Breast epithelium (tissue), 4 donors: ENCODE measurements at places on chromosomes 11 and 22. TPM values are rescaled to one million over a fixed set of nuclear protein-coding genes. Genes with fewer than 3 reads are reported as not detected.

DNA sequence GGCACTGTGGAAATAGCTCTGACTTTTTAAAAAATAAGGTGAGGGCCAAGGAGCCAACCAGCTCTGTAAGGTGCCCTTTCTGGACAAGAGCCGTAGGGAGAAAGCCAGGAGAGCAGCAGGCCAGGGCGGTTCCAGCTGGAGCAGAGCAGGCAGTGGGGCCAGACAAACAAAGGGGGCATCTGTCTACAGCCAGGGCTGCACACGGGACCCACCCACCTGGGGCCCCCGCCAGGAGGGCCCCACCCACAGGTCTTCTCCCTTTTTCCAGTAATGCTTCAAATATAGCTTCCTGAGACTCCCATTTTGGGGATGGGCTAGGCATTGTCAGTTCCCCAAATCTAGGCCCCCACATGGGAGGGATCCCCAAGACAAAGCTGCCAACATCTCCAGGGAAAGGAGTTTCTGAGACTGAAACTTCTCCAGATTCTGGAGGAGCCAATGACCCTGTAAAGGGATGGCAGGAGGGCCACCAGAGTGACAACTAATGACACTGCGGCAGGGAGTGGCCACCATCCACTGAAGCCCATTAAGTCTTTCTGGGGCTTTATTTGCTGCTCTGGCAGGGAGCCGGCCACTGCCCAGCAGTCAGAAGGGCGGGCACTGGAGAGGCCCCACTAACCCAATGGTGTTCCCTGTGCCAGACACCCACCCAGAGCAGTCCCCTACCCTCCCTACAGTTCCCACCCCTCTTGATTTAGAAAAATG, 1.9 kb downstream of the ZFTA start:
- H3K27me3 ChIP-seq: no peaks in the 10 kb centered on the region
- peak overlapping the region; percentile 88 for H3K27ac ChIP-seq
- no peaks in the 10 kb centered on the region for H3K36me3 ChIP-seq
- no peak for DNase-seq
- peak overlapping the region; percentile 90 for H3K4me3 ChIP-seq

B3GAT1 gene
- total RNA-seq: 0.16 TPM

SAA4 gene
- total RNA-seq: not detected

- no peaks in the 10 kb centered on the region for H3K4me1 ChIP-seq
- no peak overlapping the region for H3K4me3 ChIP-seq
- H3K27ac ChIP-seq: no peak overlapping the region
- no peak for DNase-seq
- no peaks in the 10 kb centered on the region for H3K36me3 ChIP-seq
Observed at GRCh38 chr11:78946945-78947902, 372.6 kb upstream of the NARS2 start.

DNA sequence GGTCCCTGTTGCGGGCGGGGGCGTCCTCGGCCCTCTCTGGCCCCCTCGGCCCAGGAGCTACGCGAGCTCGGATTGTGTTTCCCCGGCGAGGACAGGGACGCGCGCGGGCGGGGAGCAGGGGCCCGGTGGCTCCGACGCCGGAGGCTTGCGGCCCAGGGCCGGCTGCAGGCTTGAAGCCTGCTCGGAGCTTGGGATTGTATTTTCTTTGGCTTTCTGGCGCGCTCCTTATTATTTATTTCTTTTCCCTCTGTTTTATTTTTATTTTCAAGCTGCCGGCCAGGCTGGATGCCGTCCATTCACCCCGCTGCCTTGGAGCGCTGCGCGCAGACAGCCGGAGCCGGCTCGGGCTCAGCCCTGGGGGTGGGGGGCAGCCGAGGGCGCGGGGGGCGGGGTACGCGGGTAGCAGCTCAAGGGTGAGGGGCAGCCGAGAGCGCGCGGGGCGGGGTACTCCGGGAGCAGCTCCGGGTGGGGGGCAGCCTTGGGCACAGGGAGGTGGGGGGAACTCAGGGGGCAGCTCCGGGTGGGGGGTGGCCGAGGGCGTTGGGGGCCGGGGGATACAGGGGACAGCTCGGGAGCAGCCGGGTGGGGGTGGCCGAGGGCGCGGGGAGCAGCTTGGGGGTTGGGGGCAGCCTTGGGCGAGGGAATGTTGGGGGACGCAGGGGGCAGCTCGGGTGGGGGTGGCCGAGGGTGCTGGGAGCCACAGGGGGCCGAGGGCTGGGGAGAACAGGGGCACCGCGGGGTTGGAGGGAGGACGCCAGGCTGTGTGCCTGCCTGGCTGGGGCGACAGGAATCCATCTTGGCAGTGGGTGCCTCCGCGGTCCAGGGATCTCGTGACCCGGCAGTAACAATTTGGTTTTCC, 42.7 kb downstream of the KCNJ1 start:
- no peaks in the 10 kb centered on the region for H3K27me3 ChIP-seq
- H3K4me1 ChIP-seq: no peaks in the 10 kb centered on the region
- no peaks in the 10 kb centered on the region for H3K36me3 ChIP-seq
- H3K27ac ChIP-seq: no peak overlapping the region

GRCh38 chr22:28250036-28250695, 331.1 kb upstream of the PITPNB start:
- H3K27me3 ChIP-seq: no peaks in the 10 kb centered on the region
- DNase-seq: no peak

GRCh38 chr11:68048681-68049508, 10.1 kb downstream of the TCIRG1 start:
- no peak overlapping the region for H3K4me3 ChIP-seq
- H3K4me1 ChIP-seq: no peaks in the 10 kb centered on the region
- no peaks in the 10 kb centered on the region for H3K27me3 ChIP-seq
- H3K36me3 ChIP-seq: no peaks in the 10 kb centered on the region
- no peak overlapping the region for H3K27ac ChIP-seq
